CD14-positive monocyte (primary cell): ENCODE measurements at places on chromosomes 5 and 9.

DNA sequence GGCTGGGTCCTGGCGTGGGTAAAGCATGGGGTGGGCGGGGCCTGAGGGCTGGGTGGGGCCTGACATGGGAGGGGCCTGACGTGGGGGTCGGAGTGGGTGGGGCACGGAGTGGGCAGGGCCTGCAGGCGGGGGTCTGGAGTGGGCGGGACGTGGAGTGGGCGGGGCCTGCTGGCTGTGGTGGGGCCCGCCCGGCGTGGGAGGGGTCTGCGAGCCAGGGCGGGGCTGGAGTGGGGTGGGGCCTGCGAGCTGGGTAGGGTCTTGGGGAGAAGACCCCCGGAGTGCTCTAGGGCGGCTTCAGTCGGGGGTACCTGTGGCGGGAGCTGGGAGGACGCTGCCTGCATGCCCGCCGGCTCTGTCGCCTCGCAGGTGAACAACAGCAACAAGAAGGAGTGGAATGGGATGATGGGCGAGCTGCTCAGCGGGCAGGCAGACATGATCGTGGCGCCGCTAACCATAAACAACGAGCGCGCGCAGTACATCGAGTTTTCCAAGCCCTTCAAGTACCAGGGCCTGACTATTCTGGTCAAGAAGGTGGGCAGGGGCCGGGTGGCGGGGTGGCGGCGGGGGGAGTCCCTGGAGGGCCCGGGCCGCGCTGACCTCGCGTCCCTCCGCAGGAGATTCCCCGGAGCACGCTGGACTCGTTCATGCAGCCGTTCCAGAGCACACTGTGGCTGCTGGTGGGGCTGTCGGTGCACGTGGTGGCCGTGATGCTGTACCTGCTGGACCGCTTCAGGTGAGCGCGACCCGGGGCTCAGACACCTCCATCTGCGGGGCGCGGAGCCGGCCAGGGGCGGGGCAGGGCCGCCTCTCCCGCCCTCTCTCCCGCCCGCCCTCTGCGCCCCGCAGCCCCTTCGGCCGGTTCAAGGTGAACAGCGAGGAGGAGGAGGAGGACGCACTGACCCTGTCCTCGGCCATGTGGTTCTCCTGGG, 8.0 kb downstream of the LRRC26 start:
- no peak for DNase-seq

DNA sequence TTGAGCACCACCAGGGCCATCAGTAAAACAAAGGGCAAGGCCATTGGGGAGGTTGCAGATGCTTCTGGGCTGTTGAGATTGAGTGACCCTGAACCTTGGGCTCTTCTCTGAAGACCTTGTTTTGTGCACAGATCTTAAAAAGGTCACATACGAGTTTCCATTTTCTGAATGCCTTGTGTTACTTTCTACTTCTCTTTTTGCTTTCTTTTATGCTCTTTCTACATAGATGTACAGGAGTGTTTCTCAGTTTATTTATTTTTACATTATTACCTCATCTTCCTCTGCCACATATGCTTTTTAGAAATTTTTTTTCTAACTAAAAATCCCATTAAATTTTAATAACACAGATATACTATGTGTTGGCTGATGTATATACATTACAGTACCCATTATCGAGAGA, at the start of gene IFNA5:
TSS of gene IFNA5 (minus strand) at position 101 of the 400 bp plus-strand sequence. CDS start at position 44, 57 bp downstream.
- no peak for DNase-seq

GRCh38 chr5:11494340-11494739, 409.9 kb downstream of the CTNND2 start:
- DNase-seq: no peak

DNA sequence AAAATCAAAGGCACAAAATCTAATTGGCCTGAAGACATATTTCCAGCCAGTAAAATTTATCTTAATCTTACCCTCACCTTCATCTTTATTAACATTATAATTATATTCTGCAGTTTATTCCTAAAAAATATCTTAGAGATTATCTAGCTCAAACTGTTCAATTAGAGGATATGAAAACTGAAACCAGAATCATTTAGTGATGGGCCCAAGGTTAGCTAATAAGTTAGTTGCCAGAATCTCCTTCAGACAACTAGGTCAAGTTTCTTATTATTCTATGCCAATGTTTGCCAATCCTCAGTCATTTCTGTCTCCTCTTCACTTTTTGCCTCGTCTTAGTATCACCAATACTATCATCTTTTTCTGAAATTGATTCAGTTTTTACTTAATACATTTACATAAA, 56.0 kb upstream of the RASA1 start:
- no peak for DNase-seq

- DNase-seq: peak; percentile 77
Observed at GRCh38 chr5:14331386-14331781, 188.2 kb downstream of the TRIO start.

DNA sequence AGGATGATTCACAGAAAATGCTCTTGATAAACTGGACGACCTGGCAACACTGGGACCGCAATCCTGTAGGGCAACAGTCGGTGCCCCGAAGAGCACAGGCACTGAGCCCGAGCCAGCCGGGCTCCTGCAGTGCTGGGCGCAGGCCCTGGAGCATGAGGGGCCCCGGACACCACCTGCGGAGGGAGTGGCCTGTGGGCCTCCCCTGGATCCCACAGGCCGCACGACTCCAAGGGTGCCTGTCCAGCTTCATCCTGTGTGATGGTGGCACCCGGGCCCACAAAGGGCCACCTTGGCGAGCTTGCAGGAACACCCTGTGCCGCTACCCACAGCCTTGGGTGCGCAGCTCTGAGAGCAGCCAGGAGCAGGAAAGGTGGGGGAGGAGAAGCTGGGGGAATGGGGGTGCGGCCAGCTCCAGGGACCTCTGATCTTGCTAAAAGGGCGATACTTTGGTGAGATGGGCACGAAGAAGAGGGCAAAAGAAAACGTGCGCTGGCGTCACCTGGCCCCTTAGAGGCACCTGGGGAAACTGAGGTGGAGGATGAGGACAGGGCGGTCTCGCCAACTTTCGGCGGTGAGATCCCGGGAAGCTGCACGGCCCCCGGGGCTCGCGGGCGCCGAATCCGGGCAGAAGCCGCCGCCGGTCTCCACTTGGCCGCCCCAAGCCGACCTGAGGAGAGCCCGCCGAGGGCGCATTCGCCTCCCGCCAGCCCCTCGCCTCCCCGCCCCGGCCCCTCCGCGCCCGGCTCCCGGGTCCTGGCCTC, 722 bp downstream of the TBC1D9B start:
- DNase-seq: no peak

GRCh38 chr5:131810510-131811249, 13.9 kb upstream of the FNIP1 start:
- DNase-seq: no peak

- DNase-seq: peak; percentile 37
Observed at GRCh38 chr5:163503106-163504078, 2.0 kb upstream of the MAT2B start.

DNA sequence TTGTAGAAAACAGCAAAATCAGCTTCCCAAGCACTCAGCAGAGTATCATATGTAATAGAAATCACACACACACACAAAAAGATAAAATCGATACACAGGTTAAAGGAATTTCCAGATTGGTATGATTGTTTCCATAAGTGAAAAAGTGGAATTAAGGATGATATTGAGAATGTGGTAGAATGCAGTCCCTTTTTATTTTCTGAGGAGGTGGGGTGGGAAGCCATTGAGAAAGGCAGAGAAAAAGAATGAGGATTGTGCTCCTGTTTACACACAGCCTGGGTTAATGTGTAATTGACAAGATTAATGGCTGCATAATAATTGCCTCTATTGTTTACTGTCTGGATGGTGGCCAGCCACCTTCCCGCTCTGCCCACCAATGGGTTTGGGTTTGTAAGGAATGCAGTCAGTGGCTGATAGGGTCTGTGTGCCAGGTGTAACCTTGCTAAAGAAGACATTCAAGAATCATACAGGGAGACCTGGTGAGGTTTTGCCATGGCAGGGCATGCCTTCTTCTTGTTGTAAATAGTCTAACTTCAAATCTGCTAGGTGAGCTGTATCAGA, 177.2 kb upstream of the MAP3K1 start:
- no peak for DNase-seq

DNA sequence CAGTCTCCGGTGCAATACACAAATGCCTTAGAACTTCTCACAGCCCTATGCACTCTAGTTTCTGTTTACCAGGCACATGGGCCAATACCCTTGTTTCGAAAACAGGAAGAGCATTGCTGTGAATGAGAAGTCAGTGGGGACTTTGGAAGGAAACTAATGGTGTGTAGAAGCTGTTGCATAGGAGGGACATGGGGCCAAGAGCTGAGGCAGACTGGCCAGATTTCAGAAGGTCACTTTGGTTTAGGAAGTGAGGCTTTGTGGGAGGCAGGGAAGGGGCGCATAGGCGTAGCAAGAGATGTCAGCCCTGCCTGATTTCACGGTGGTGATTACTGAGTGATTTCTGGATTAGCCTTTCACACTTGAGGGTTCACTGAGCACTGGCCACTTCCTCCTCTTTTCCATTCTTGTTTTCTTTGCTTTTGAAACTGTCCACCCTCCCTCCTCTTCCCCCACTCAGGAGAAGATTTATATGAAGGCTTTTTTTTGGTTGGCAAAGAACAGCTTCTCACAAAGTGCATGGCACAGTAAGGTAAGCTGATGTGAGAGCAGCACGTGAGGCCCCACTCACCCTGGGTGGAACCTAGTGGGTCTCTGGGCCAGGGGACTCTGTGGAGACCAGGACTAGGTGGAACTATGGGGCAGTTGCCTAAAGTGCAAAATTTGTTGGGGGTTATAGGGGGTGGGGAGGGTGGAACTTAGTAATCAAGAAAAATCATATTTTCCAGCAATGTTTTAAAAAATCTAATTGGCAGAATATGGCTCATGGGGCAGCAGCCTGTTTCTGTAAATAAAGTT, 6.1 kb upstream of the TMEM252 start:
- peak; percentile 91 for DNase-seq

DNA sequence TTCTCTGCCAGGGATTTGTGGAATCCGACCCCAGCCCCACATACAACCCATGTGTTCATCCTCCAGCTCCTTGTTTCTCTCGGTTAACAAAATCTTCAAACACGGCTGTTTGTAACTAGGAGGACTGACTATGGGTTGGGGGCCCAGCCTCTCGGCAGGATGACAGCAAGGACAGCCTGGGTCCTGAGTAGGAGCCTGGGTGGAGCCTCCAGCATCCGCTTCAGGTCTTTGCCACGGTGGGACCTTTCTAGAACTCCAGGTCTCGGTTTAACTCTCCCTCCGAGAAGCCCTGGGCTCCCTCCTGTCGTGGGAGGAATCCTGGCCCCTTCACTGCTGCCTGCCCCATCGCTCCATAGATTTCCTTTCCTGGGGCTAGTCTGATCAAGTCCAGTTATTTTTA, 248.5 kb downstream of the PBX3 start:
- no peak for DNase-seq

- no peak for DNase-seq
Observed at GRCh38 chr9:109907810-109908458, 127.9 kb downstream of the PALM2AKAP2 start.

- no peak for DNase-seq
Observed at GRCh38 chr9:3124001-3124400, 280.1 kb upstream of the PUM3 start.

DNA sequence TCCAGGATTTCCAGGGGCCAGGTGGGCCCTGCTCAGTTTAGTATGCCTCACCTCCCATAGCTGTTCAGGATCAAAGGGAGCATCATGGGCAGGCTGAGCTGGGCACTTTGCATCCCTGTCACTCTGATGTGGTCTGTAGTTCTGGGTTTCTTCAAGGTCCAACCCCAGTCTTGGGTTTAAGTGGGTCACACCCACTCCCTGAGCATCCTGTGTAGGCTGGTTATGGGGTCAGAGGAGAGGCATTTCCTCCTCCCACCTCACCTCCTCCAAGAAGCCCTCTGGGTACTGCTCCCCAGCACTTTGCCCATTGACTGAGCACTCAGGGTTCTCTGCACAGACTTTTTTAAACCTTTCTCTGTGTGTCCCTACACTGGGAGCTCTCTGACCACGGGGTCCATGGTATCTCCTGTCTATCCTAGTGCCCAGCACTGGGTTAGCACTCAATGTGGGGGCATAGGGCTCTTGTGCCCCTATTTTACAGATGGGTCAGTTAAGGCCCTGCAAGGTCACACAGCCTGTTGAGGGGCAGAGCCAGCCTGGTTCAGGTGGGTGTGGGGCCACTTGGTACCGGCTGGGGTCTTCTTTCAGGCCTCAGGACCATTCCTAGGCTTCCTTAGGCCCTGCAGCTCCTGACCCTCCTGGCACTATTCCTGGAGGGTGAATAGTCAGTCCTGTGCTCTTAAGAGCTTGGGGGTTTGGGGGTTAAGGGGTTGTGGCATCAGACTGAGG, 19.0 kb downstream of the CXXC5 start:
- no peak for DNase-seq

DNA sequence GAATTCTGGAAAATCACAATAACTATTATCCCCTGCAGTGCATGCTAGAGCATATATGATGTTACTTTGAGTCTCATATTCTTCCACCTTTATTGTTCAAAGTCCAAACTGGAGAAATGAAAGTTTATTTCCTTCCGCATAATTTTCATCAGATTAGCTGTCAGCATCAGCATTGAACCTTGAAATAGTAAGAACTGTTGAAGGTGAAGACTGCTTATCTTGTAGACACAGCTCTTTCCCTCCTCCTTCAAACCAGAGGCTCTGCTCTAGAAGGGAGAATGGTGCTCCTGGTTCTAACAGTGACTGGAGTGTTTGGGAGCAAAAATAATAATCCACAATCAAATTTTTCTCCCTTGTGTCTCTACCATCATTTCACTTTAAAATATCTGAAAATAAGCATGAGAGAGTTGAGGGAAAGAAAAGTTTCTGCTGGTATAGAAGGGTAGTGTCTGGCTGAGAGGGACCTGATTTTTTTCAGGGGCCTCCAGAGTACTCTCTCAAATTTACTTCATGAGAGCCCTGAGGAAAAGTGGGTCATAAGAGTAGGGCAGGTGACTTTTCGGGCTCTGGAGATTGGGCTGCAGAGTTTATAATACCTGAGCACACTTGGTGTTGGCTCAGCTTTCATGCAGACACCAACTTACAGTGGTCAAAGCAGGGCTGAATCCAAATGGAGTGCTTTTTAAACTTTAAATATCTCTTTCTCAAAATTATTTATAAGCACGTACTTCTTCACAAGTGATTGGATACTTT, 170.4 kb downstream of the ZDHHC21 start:
- no peak for DNase-seq

GRCh38 chr9:37061768-37062167, 27.7 kb upstream of the PAX5 start:
- peak; percentile 46 for DNase-seq
